ENCODE measurements at places on chromosomes 11 and 22.
A peak's percentile ranks its signal among the peaks of the same experiment; 100 is the strongest.

- DNase-seq = peak; percentile 34
Observed at GRCh38 chr11:113274713-113275582, 39.4 kb upstream of the TTC12 start.

GRCh38 chr11:7442588-7443215, 42.6 kb upstream of the OLFML1 start:
- peak; percentile 53 for DNase-seq

- peak; percentile 84 for DNase-seq
Observed at GRCh38 chr11:69637941-69638871, 2.8 kb upstream of the CCND1 start.

GRCh38 chr11:36577859-36578258, 10.1 kb downstream of the RAG1 start:
- no peak for DNase-seq

DNA sequence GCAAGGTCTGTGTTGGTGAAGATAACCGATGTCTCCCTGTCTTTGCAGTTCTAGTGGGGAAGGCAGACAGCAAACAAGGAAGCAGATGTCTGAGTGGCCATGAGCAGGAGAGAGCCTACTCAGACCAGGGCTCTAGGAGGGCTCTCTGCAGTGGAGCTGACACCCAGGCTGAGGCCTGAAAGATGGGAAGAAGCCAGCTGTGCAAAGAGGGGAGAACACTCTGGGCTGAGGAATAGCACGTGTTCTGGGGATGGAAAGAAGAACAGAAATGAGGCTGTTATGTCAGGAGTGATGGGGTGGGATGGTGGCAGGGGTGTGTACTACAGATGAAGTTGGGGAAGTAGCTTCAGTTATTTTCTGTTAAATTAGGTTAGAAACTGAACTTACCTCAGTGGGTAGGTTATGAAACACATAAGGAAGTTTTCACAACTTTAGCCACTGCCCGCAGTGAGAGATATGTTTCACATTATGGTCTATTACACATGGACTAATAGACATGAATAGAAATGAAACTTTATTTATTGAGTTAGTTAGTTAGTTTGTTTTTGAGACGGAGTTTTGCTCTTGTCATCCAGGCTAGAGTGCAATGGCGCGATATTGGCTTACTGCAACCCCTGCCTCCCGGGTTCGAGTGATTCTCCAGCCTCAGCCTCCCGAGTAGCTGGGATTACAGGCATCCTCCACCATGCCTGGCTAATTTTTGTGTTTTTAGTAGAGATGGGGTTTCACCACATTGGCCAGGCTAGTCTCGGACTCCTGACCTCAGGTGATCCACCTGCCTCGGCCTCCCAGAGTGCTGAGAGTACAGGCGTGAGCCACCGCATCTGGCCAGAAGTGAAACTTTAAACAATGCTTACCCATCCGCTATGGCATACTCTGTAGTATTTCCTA, 7.8 kb downstream of the DCPS start:
- no peak for DNase-seq

Measured in SK-N-DZ (cell line).